MCF 10A (cell line): ENCODE measurements at places on chromosomes 5 and 9.

DNA sequence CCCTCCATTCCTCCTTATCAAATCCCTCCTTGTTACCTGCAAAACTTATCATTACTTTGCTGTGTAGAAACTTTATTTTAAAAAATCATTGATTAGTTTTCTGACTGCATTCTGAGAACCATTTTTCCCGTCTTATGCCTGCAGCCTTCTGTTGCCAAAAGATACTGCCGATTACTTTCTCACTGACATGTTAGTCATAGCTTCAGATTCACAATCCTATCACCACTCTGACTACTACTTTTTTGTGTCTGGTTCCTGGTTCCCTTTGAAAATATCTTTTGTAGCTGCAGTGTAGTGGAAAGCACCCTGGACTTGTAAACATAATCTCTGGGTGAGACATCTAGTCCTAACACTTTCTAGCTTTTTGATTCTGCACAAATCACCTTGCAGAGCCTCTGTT is 71.7 kb downstream of the NR2F1 start:
- H3K4me3 ChIP-seq: no peak overlapping the region
- H3K27ac ChIP-seq: no peak overlapping the region
- H3K36me3 ChIP-seq: peaks cover 6% of the 10 kb centered on the region
- DNase-seq: no peak
- H3K4me1 ChIP-seq: no peaks in the 10 kb centered on the region

- no peaks in the 10 kb centered on the region for H3K27me3 ChIP-seq
- H3K27ac ChIP-seq: no peak overlapping the region
- H3K4me1 ChIP-seq: peaks cover 14% of the 10 kb centered on the region
These were observed 17.9 kb upstream of the CTNNAL1 start for GRCh38 chr9:109031241-109031640.

DNA sequence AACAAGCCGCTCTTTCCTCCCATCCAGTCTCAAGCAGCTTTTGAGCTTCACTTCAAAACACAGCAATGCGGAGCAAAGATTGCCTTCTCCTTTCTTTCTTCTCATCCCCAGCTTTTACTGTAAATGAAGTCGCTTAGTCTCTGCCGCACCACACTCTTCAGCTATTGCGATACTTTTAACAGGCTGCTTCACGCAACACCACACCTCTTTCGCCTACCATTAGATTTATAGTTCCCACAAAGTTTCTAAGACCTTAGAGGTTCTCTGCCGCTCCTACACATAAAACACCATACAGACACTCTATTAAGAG is 711 bp downstream of the PGGT1B start:
- no peaks in the 10 kb centered on the region for H3K27me3 ChIP-seq
- peak overlapping the region; percentile 83 for H3K4me3 ChIP-seq
- H3K4me1 ChIP-seq: peaks cover 29% of the 10 kb centered on the region
- peaks cover 6% of the 10 kb centered on the region for H3K36me3 ChIP-seq
- peak overlapping the region; percentile 97 for H3K27ac ChIP-seq

DNA sequence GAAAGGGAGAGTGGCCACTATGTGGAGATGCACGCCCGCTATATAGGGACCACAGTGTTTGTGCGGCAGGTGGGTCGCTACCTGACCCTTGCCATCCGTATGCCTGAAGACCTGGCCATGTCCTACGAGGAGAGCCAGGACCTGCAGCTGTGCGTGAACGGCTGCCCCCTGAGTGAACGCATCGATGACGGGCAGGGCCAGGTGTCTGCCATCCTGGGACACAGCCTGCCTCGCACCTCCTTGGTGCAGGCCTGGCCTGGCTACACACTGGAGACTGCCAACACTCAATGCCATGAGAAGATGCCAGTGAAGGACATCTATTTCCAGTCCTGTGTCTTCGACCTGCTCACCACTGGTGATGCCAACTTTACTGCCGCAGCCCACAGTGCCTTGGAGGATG is 19.8 kb downstream of the RGMB start:
- H3K4me1 ChIP-seq: no peaks in the 10 kb centered on the region
- no peak for DNase-seq
- no peaks in the 10 kb centered on the region for H3K27me3 ChIP-seq

DNA sequence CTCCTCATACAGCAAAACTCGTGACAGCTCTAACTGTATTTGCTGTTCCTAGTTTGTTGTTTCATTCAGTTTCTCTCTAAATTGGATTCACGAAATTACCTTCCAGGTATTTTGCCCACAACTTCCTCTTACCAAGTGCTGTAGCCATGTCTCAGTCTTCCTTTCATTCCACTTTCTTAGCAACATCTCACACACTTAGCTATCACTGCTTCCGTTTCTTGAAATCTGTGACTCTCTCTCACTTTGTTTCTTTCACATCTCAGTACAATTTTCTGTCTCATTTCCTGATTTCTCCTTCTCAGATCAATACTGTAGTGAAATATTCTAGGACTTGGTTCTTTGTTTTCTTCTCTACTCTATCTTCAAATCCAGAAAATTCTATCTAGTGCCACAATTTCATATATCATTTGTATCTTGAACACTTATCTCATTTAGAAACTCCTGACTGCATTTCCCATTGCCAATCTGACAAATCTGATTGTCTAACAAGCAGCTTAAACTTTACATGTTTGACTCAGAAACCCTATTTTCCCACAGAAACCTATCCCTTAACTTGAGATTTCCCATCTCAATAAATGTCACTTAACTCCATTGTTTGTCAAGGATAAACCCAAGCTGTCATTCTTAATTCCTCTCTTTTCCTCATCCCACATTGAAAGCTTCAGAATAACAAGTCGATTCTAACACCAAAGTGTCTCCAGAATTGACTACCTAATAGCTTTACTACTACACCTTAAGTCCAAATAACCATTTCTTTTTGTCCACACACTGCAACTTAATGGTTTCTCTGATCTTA is 303.1 kb downstream of the CDH12 start:
- H3K4me3 ChIP-seq: no peak overlapping the region
- H3K4me1 ChIP-seq: no peaks in the 10 kb centered on the region
- H3K36me3 ChIP-seq: no peaks in the 10 kb centered on the region

- no peaks in the 10 kb centered on the region for H3K36me3 ChIP-seq
- H3K4me3 ChIP-seq: no peak overlapping the region
- H3K4me1 ChIP-seq: peaks cover 23% of the 10 kb centered on the region
- no peaks in the 10 kb centered on the region for H3K27me3 ChIP-seq
These were observed 48.6 kb upstream of the SH3PXD2B start for GRCh38 chr5:172502969-172503368.
